Neuronal stem cell (in vitro differentiated cells): ENCODE measurements at places on chromosomes 13 and 19.

DNA sequence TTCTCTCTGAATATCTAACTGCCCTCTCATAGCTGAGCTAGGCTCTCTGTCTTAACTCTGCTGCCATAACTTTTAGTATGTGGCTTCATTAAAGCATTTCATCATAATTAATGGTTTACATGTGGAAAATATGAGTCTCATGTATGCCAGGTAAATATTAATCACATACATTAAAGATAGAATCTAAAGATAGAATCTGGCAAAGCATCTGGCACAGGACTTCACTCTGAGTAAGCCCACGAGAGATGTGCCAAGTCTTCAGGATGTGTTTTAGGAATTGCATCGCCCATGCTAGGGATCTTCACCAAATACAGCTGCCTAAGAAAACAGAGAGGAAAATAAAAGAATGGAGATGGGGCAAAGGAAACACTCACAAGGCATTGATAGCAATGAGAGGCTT lies 285.8 kb downstream of the DIAPH3 start:
- no peak for DNase-seq

- DNase-seq = peak; percentile 53
Measured at GRCh38 chr19:34096020-34096915, 76.0 kb upstream of the LSM14A start.

DNA sequence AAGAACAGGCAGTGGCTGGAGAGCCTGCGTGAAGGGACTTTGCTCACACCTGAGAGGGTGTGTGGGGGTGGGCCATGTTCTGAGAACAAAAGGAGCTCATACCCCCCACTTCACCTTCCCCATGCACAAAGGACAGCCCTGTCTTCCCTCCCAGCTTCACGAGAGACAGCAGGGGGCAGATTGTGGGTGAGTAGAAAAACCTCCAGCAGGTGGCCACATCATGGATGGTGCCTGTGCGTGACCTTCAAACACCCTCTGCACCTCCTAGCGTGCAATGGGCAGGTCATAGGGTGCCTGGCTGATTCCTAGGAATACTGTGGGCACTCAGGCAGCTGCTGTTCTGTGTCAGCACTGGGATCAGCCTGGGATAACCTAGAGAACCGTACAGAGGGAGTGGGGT lies 36.3 kb upstream of the PSG9 start:
- DNase-seq = no peak

- DNase-seq = no peak
Measured at GRCh38 chr13:41179593-41180250, 14.6 kb downstream of the KBTBD7 start.

GRCh38 chr19:4083677-4084546 lies 17.2 kb upstream of the ZBTB7A start:
- DNase-seq = no peak

- no peak for DNase-seq
Measured at GRCh38 chr13:65112123-65112522, 2118.0 kb downstream of the PCDH9 start.

- no peak for DNase-seq
Measured at GRCh38 chr13:50809133-50810090, 34.1 kb downstream of the DLEU7 start.

GRCh38 chr19:3980353-3981251 lies 4.7 kb downstream of the EEF2 start:
- no peak for DNase-seq

GRCh38 chr13:99605420-99606323 lies 104.4 kb downstream of the TM9SF2 start:
- peak; percentile 32 for DNase-seq

- peak; percentile 83 for DNase-seq
Measured at GRCh38 chr19:49664171-49665035, 1.3 kb downstream of the IRF3 start.

DNA sequence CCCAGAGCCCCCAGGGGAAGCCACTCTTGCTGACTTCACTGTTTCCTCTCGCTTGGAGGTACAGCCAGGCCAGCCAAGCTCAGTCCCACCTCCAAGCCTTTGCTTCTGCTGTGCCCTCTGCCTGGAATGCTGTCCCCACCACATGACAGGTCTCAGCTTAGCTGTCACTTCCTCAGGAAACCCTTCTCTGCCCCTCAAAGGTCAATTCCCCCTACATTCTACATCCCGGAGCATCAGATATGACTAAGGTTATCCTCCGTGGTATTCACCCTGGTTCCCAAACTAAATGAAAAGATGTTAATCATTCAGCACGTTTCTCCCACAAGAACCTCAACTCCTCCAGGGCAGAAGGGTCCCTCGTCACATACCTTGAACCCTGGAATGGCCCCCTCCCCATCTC lies 53.5 kb downstream of the PTPRS start:
- DNase-seq = no peak

- no peak for DNase-seq
Measured at GRCh38 chr19:13937479-13938300, 527 bp downstream of the PODNL1 start.

GRCh38 chr19:45506246-45506988 lies 862 bp upstream of the VASP start:
- DNase-seq = peak; percentile 88

DNA sequence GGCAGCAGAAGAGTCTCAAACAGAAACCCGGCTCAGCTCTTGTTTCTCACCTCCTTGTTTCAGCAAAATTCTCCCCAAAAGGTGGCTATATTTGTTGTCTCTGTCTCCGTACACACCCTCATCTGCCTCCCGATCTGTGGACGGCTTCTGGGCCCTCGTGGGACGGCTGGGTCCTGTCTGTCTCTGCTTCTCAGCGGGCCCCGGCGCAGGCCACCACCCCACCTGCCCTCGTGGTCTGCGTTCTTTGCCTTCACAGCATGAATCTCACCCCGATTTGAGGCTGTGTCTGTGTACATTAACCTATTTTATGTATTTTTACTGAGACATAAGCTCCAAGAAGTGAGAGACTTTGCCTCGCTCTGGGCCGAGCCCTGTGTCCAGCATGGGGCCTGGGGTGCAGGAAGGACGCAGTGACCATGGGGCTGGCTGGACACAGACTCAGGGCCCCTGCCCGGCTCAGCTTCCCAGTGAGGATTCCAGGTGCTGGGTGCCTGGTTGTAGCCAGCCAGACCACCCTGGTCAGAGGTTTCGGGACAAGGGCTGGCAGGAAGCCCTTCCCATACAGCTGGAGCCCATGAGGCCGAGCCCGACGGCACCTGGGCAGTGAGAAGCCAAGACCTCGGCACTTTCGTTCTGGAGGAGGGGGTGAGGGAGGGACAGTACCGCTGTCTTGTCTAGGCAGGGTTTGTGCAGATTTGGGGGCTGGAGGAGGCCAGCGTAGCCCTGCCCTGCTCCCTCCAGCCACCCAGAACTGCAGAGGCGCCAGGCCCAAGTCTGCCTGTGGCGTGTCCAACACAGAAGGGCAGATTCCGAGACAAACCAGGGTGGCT lies 78.5 kb upstream of the MCF2L start:
- no peak for DNase-seq

DNA sequence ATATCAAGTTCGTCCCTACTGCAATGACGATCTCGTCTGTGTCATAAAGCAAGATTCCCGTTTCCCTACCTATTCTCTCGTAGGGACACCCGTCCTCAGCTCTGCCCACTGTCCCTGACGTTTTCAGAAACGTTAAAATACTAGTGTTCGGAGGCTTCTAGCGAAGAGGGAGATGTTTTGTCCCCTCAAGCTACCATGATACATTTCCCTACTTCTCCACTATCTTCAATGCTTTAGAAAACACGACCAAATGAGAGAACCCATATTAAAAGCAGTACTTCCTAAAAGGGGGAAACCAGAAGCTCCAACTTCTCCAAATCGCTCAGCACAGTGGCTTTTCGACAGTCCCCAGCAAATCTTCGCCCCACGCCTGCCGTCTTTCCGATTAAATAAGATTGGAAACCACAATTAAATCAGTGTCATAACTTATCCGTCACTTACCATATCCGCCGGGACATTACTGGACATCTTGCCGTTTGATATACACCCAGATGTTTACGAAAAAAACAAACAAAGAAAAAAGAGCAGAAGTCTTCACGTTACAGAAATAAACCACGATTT lies 1.3 kb downstream of the UBL3 start:
- DNase-seq = no peak

GRCh38 chr13:102277286-102277685 lies 124.6 kb downstream of the FGF14 start:
- DNase-seq = no peak

- no peak for DNase-seq
Measured at GRCh38 chr13:40979232-40979631, 39.9 kb downstream of the ELF1 start.

- no peak for DNase-seq
Measured at GRCh38 chr19:3842948-3843347, 25.9 kb downstream of the ZFR2 start.

- no peak for DNase-seq
Measured at GRCh38 chr13:52695856-52696255, 43.2 kb downstream of the SUGT1 start.

DNA sequence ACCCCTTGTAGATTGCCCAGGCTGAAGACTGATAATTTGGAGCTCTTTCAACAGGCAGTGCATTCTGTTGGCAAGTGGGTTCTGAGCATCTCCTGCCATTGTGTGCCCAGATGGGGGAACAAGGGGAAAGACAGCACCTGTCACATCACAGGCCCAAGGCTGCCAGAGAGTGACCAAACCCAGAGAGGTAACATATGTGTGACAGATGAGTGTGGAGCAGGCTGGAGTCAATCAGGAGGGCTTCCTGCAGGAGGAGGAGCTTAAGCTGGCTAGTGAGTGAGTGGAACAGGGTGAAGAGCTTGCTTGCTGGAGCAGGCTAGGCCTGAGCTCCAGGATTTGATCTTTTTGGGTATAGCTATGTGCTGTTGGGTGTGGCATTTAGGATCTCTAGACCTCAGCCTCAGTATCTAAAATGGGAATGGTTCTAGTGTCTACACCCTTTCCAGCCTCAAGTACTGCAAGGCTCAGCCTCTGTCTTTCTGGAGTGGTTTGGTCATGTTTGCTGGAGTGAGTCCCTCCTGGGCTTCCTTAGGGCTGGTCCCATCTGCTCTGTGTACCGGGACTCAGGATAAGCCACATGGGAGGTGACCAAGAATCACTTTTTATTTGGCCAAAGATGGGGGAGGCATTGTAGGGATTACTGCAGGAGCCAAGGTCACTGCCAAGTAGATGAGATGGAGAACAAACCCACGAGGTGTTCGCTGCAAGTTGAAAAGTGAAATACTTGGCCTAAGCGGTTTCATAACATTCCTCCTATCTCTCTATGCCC lies 152.4 kb upstream of the TSHZ3 start:
- DNase-seq = no peak

GRCh38 chr19:45470762-45471081 lies 2.9 kb downstream of the FOSB start:
- DNase-seq = no peak
